ENCODE measurements at places on chromosomes 6 and 20.

GRCh38 chr6:168007592-168008338 is 10.3 kb downstream of the KIF25 start:
- DNase-seq: no peak

- no peak for DNase-seq
Observed at GRCh38 chr20:22583773-22584521, 425 bp downstream of the FOXA2 start.

DNA sequence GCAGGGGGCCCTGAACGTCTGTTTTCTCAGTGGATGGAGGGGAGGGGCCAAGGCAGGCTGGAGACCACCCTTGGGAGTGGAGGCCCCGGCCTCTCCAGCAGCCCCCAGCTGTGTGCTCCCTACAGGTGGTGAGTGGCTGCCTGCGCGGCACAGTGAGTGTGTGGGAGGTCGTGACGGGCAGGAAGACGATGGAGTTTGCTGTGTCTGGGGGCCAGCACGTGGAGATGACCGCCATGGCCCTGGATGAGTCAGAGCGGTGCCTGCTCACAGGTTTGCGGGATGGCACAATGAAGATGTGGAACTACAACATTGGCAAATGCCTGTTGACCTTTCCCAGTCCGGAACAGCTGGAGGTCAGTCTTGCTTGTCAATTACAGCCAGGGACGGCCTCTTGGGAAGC is 52.6 kb downstream of the EFCAB8 start:
- DNase-seq: no peak

DNA sequence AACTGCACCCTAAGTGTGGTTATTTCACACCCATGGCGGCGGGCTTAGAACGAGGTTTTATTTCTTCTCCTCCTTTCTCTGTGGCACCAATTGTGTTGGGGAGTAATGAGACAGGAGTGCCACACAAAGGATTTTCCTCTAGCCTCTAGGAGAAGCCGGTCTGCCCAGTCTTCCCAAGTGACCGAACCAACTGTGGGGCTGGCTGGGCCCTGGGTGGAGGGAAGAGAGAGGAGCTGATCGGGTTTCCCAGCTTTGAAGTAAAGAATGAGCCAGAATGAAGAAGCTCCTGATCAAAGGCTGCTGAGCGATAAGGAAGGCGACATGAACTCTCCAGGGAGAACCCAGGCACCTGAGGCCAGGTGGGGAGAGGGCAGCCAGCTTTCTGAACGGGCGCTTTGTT is 616.0 kb upstream of the BTBD3 start:
- no peak for DNase-seq

DNA sequence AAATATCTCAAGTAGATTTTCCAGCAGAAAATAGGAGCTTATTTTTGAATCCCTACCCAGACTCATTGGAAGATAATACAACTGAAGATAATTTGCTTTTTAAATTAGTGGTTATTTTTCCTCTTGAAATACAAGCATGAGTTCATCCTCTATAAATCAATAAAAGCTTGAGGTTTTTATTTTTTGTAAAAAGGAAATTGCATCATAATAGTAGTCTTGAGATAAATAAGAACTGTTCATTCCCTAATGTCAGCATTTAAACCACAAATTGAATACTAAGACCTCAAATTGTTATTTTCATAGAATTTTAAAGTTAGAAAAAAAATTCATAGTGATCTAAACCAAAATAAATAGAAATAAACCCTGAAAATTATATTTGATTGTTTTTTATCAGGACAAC is 719.1 kb downstream of the CD109 start:
- no peak for DNase-seq

Measured in natural killer cell (primary cell).